GM12878 (cell line): ENCODE measurements at places on chromosomes 2 and 18. TPM values are rescaled to one million over a fixed set of nuclear protein-coding genes. Genes with fewer than 3 reads are reported as not detected.

DNA sequence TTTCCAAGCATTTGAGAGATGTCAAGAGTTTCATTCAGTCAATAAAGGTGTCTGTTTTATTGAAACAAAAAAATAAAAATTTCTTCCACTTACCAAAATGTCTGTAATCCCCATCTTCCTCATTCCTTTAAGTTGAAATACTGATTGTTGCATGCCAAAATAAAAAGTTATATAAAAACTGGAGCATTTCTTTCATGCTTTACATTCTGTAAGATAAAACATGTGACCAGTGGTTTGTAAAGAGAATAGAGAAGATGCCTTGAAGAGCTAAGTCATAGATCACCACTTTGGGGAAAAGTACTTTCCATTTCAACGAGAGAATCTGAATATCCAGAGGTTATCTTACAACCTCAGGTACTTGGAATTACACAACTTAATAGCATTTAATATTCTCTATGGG lies 35.9 kb upstream of the MYO1B start:
- H3K27me3 ChIP-seq = no peaks in the 10 kb centered on the region
- no peak for DNase-seq
- H3K4me3 ChIP-seq = no peak overlapping the region
- no peaks in the 10 kb centered on the region for H3K4me1 ChIP-seq

DNA sequence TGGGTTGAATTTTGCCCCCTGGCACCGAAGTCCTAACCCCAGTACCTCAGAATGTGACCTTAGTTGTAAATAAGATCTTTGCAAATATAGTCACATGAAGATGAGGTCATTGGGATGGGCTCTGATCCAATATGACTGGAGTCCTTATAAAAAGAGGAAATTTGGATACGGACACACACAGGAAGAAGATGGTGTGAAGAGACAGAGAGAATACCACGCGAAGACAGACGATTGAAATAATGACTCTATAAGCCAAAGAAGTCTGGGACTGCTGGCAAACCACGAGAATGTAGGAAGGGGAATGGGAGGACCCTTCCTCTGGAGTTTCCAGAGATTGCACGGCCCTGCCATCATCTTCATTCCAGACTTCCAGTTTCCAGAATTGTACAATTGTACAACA lies 98.6 kb downstream of the CPO start:
- H3K36me3 ChIP-seq = no peaks in the 10 kb centered on the region
- H3K27ac ChIP-seq = no peak overlapping the region
- no peaks in the 10 kb centered on the region for H3K4me1 ChIP-seq
- DNase-seq = no peak

Gene CCT4
- total RNA-seq = 246 TPM in 2 replicates

- peaks cover 16% of the 10 kb centered on the region for H3K4me1 ChIP-seq
- no peaks in the 10 kb centered on the region for H3K27me3 ChIP-seq
- peak overlapping the region; percentile 97 for H3K4me3 ChIP-seq
- peak; percentile 46 for DNase-seq
Measured at GRCh38 chr2:65228263-65228750, 676 bp downstream of the ACTR2 start.

Gene TUBA3D
- total RNA-seq = not detected in 2 replicates

- no peaks in the 10 kb centered on the region for H3K36me3 ChIP-seq
- no peaks in the 10 kb centered on the region for H3K27me3 ChIP-seq
- H3K4me3 ChIP-seq = no peak overlapping the region
- no peak overlapping the region for H3K27ac ChIP-seq
- H3K4me1 ChIP-seq = peaks cover 8% of the 10 kb centered on the region
Measured at GRCh38 chr18:11995445-11996189, 14.3 kb downstream of the IMPA2 start.

GRCh38 chr18:5895299-5895875 lies at the start of gene TMEM200C:
TMEM200C (minus strand) TSS chr18:5895522; CDS start chr18:5892063, 3,459 bp downstream.
- no peaks in the 10 kb centered on the region for H3K36me3 ChIP-seq
- H3K27me3 ChIP-seq = peaks cover 31% of the 10 kb centered on the region
- H3K27ac ChIP-seq = no peak within 1 kb of the TSS
- H3K4me3 ChIP-seq = no peak within 1 kb of the TSS; the same call in 1 of the 2 replicates

Gene PLB1
- total RNA-seq = 0.21 and 0.36 TPM in 2 replicates

- no peak for DNase-seq
- H3K4me3 ChIP-seq = no peak overlapping the region
Measured at GRCh38 chr2:15816674-15817406, 123.5 kb upstream of the MYCN start.

Gene PARD6G
- total RNA-seq = 1.4 and 2.0 TPM in 2 replicates
